ENCODE measurements at places on chromosomes 11 and 22.

GRCh38 chr11:102114032-102114431 lies 3.8 kb downstream of the YAP1 start:
- no peak for DNase-seq

- DNase-seq, result no peak
These were observed 444 bp downstream of the CWF19L2 start for GRCh38 chr11:107457205-107457557.

DNA sequence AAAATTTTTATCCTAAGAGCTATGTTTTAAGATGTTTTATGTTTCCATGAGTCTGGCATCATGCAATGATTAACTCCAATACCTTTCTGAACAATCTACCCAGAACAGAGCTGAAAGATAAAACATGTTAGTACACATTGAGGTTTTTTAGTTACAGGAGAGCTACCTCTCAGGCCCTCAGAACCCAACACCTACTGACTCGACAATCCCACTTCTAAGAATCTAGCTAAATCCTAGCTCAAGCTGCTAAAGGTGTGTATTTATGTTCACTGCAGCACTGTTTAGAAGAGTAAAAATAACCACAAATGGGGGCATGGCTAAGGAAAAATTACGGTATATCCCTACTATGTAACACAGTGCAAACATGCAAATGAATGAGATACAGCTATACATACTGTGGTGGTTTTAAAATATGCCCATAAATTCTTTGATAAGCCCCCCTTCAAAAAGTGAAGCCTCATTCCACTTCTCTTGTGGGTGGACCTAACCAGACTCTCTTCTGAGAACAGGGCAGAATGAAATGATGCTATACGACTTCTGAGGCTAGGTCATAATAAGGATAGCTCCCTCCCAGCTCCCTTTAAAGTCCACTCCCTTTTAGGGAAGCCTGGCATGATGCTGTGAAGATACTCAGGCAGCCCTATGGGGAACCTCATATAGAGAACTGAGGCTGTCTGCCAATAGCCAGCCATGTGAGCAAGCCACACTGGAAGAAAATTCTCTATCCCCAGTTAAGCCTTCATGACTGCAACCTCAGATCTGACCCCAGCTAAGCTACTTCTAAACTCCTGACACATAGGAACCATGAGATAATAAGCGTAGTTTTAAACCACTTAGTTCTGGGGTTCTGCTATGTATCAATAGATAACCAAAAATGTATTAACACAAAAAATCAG lies 29.5 kb downstream of the TMEM123 start:
- no peak for DNase-seq

- DNase-seq, result no peak
These were observed 620 bp downstream of the OR4C16 start for GRCh38 chr11:55572548-55572947.

GRCh38 chr11:31818874-31819331 lies 7.8 kb upstream of the PAX6 start:
- DNase-seq, result no peak

GRCh38 chr11:118042796-118043195 lies 34.1 kb upstream of the TMPRSS4 start:
- no peak for DNase-seq

- DNase-seq, result no peak
These were observed 65.8 kb downstream of the DDIAS start for GRCh38 chr11:82967381-82967780.

- no peak for DNase-seq
These were observed 1508.3 kb downstream of the TBC1D22A start for GRCh38 chr22:48270731-48271130.

GRCh38 chr22:43428521-43428920 lies 16.7 kb downstream of the MPPED1 start:
- DNase-seq, result no peak

GRCh38 chr22:46356496-46357480 lies 21.3 kb downstream of the TRMU start:
- no peak for DNase-seq

- DNase-seq, result no peak
These were observed 141.6 kb downstream of the CRYBB2 start for GRCh38 chr22:25360891-25361645.

DNA sequence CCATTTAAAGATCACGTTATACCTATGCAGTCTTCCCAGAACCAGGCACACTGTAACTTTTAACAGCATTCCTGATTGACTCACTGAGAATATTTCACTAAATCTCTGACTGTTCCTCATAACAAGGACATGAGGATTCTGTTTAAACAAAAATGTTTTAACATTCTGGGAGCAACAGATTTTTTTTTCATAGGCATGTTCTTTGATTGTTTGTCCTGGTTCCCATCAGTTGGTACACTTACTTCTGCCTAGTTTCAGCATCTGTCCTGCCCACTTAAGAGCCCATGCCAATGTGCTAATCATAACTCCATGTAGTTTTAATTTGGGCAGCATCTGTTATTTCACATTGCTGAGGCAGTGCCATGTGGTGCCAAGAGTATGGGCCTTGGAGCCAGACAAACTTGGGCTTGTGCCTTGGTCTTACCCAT lies 138.5 kb upstream of the CTSC start:
- no peak for DNase-seq

DNA sequence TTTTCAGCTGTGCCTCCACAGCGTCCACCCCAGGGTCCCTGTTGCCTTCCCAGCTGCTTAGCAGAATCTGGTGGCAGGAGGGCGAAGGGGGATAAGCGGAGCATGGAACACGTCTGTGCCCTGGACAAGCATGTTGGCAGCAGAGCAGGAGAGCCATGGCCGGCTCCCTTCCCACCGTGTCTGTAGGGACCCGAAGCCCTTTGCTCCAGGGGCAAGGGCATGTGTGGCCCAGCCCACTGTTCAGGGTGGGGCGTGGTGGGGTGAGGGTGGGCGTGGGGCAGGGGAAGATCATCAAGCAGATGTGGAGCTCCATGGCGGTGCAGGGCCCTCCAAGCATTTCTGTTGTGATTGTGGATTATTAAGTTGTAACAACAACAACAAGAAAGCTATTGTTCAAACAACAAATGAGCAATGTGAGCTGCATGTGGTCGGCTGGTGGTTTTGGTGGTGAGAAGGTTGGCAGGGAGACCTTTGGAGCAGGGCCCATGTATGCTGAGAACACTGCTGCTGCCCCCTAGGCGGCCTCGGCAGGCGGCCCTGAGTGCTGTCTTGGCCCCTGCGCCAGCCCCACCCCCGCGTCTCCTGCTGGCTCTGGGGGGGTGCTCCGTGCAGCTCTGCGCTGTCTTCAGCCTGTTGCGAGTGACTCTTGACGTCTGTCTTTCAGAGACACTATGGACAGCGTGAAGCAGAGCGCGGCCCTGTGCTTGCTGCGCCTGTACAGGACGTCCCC lies 50.9 kb downstream of the AP2A2 start:
- DNase-seq, result no peak

All from stimulated activated CD8-positive, alpha-beta memory T cell treated with anti-CD3 and anti-CD28 coated beads, Interleukin-7, amount 100 ng/mL, for 1 hour (primary cell).